ENCODE measurements at places on chromosomes 4 and X.

DNA sequence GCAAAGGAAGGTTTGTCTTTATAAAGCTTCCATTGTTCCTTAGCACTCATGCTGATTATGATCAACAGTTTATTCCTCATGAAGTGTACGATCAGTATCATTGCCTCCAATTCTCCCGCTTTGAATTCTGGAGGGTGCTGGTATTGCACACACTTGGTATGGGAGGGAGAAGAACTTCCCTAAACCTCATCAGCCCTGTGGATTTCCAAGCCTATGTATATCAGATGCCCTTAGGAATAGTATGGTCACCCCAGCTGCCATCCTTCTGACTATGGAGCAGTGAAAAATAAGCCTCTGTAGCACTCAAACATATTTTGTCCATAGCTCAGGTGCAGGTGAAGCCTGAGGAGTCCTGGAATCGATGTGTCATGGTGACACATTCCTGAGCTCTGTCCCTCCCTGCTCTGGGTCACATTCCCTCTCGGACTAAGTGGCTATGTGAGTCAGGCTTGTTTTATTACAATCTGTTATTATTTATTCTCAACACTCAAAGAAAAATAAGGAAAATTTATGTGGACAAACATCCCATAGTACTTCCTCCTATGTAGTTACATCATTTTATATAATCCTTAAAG lies 2.0 kb upstream of the ZDHHC9 start:
- DNase-seq, result no peak

DNA sequence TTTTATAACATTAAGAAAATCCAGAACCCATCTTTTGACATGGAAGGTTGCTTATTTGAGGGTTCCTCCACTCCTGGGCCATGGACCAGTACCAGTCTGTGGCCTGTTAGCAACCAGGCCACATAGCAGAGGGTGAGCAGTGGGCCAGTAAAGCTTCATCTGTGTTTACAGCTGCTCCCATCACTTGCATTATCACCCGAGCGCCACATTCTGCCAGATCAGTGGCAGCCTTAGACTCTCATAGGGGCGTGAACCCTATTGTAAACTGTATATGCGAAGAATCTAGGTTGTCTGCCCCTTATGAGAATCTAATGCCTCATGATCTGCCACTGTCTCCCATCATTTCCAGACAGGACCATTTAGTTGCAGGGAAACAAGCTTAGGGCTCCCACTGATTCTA lies 58.6 kb downstream of the NDST4 start:
- DNase-seq, result no peak

GRCh38 chr4:75345423-75345822 lies 168.8 kb downstream of the RCHY1 start:
- DNase-seq, result no peak

- DNase-seq, result no peak
Measured at GRCh38 chrX:6432226-6432625, 102.7 kb downstream of the VCX3A start.

- DNase-seq, result no peak
Measured at GRCh38 chrX:41705042-41705441, 16.3 kb downstream of the GPR34 start.

DNA sequence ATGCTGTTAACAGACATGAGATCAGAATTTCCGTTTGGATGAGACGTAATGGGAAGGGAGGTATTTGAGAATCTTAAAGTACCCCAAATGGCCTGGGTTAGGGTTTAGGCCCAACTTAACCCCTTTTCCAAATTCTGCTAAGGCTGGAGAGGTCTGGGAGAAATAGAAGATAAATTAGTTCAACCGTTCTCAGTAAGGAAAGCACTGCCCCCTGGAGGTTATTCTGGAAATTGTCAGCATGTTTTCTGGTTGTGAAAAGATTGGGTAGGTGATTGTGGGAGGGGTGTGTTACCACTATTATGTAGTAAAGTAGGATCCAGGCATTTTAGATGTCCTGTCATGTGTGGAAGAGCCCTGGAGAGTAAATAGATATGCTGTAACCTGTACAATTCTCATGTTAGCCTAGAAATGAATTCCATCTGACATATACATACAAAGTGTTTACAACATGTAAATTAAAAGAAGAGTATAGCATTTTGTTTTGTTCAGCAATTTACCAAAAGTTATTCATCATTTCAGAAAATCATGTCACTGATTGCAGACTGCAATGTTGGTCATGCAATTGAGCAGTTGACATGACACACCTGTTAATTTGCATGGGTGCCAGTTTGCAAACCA lies 26.8 kb upstream of the GRXCR1 start:
- peak; percentile 86 for DNase-seq

- DNase-seq, result no peak
Measured at GRCh38 chrX:136480383-136480782, 7.4 kb upstream of the BRS3 start.

DNA sequence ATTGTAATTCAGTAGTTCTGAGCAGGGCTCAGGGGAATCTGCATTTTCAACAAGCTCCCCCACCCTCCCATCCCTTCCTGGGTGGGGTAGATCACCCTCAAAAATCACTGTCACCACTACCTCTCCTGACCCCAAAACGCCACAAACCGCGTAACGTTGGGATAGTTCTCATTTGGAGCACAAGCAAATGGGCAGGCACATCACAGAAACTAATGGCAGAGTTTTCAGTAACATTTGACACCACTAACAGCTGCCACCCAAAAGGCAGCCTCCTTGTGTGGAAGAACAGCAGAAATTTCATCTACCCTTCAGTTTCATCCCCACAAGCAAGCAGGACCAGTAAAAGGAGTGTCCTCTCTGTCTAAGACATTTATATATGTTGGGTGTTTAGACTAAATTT lies 132.7 kb downstream of the PALLD start:
- no peak for DNase-seq

DNA sequence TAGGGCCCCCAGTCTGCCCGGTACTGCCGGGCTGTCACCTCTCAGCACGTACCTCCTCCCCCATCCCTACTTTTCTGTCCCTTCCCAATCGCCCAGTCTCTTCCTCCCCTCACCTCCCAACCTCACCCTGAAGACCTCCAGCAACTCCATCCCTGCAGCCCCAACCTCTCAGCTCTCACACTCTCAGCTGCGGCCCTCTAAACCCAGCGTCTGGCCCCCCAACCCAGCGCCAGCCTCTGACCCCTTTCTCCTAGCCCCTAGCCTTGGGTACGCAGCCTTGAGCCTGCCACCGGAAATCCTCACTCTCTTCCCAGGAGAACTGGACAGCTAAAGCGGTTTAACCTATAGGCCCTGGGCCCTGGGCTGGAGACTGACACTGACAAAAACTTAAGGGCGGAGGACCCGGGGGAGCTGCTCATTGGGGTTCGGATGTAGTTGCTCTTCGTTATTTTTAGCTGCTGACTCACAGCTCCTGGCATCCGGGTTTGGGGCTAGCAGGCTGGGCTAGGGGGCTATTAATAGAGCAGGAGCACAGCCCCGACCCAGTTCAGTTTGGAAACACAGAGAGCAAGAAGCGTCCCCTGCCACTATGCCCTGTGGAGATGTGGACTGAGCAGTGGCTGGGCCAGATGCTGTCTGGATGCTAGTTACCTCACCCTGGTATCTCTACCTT lies 9.6 kb upstream of the DLG3 start:
- no peak for DNase-seq

DNA sequence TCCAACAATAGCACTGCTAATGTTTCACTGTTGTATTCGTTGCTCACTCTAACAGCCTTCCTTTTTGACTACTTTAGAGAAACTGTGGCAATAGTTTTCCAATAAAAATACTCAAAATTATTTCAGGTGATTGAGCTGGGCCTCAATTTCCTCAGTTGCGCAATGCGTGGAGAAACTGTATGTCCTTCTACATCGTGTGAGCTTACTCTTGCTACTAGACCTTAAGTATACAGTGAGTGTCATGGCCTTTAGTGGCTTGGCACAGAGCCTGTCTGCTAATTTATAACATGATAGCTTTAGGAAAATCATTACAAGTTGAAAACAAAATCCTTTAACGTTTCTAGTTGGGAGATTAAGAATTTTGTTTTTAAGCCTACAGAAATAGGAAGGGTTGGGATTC lies 114.5 kb downstream of the COL4A6 start:
- no peak for DNase-seq

DNA sequence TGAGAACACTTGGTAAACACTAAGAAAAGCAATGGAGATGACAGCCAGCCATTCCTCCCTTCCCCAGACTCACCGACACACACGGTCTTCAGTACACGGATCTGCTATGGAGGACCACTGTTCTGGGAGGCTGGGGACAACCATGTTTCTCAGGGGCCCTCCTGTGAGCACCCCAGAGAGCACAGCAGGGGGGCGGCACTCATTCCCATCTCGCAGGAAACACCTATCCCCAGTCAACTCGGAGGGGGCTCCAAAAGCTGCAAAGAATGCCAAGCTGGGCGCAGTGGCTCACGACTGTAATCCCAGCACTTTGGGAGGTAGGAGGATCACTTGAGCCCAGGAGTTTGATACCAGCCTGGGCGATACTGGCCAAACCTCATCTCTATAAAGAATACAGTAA lies 172.1 kb downstream of the AFAP1 start:
- DNase-seq, result no peak

- no peak for DNase-seq
Measured at GRCh38 chrX:1411326-1411725, 19.4 kb upstream of the SLC25A6 start.

- DNase-seq, result no peak
Measured at GRCh38 chr4:122766950-122767349, 34.4 kb downstream of the BBS12 start.

- DNase-seq, result no peak
Measured at GRCh38 chr4:156539376-156539775, 432.2 kb downstream of the PDGFC start.

- no peak for DNase-seq
Measured at GRCh38 chr4:140076307-140076706, 77.7 kb downstream of the MAML3 start.

DNA sequence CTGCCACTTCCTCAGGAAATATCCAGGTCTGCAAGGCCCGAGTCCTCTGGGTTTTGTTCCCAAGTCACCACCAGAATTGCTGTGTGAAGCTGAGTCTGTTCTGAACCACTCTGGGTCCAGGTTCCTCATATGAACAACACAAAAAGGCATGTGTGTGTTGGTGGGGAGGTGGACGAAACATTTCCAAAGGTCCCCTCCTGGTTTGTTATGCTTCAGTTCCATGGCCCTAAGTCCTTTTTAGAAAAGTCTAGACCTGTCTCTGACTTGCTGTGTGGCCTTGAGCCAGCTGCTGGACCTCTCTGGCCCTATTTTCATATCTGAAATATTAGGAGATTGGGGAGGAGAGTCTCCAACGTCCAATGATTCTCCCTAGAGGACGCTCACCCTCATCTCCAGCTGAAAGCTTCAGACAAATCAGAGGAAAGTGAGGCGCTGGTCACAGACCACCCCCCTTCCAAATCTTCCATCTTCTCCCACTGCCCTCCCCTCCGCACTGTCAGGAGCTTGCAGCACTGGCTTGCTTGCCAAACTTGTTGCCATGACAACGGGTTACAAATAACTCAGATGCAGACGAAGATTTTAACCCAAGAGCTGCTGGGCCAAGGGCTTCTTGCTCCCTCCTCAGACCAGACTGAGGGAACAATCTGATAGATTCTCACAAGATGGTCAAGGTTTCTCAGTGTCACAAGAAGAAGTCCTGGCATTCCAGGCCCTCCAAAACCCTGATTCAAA lies 64.5 kb downstream of the SMC1A start:
- DNase-seq, result no peak

GRCh38 chrX:103404231-103405008 lies 28.1 kb downstream of the BEX3 start:
- peak; percentile 92 for DNase-seq

- no peak for DNase-seq
Measured at GRCh38 chr4:40199999-40200874, 3.4 kb downstream of the RHOH start.

GRCh38 chr4:54224996-54225597 lies 4.0 kb upstream of the PDGFRA start:
- peak; percentile 61 for DNase-seq

- no peak for DNase-seq
Measured at GRCh38 chrX:149371986-149372385, 133.1 kb downstream of the IDS start.

DNA sequence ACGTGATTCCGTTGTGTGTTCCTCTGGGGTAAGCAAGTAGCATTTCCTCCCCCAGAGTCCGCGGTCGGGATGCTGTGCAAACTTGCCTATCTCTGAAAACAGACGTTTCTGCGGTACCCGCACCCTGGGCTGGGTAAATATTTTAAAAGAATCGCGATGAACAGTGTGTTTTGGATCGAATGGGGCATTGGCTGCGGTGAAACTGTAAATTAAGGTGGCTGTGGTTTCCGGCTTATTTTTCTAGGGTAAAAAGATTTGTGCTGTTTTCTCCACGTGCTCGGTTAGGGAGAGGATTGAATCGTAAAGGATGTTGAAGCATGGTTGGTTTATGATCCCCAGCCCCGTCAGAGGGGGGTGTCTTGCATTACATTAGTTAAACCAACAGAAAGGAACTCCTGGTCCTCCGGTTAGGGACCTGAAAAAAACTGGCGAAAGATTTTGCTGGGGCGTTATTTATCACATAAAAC lies 1.2 kb downstream of the HHIP start:
- peak; percentile 66 for DNase-seq

- no peak for DNase-seq
Measured at GRCh38 chrX:6169407-6169806, 59.3 kb downstream of the NLGN4X start.

- DNase-seq, result no peak
Measured at GRCh38 chr4:185232370-185232769, 23.0 kb downstream of the SNX25 start.

DNA sequence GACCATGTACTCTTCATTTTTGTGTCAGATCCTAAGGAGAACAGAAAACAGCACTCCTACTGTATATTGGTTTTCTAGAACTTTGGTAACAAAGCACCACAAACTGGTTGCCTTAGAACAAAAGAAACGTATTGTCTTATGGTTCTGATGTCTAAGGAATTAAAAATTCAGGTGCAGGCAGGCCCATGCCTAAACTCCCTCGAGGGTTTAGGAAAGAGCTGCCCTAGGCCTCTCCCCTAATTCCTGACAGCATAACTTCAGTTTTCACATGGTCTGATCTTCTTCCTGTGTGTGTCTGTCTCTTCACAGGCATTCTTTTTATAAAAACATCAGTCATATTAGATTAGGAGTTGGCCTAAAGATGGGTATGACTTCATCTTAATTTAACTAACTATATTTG lies 1093.6 kb downstream of the TECRL start:
- no peak for DNase-seq

- no peak for DNase-seq
Measured at GRCh38 chrX:119617517-119618164, 11.4 kb upstream of the NKRF start.

DNA sequence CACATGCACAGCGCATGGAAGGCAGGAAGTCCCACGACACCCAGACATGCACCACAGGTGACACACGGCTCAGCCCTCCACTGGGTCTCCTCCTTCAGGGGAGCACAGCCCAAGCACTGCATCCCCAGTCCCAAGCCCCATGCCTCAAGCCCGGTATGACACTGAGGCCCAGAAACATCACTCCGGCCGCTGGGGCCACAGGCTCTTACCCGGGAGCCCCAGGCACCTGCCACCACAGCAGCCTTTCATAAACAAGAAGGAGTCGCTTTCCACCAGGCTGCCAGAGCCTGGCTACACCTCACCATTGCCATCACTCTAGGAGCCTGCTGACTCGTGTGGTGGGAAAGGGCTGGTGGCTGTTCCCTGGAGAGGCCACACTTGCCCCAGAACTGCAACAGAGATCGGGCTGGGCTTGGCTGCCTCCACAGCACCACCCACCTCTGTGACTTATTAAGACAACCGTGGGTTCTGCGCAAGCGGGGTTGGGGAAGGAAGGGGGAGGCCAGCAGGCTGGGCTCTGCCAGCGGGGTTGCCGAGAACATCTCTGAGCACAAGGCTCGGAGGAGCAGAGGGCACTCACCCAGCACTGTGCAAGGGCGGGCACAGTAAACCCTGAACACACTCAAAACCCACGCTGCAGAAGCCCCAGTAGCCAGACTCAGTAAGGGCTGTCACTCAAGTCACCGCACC lies 4.5 kb downstream of the HAUS7 start:
- no peak for DNase-seq
